ENCODE measurements at places on chromosomes 11 and 22. TPM values are rescaled to one million over a fixed set of nuclear protein-coding genes. Genes with fewer than 3 reads are reported as not detected.

THYN1 gene
- 61.4 TPM for total RNA-seq

ALDH3B2 gene
- total RNA-seq = not detected

RFPL2 gene
- not detected for total RNA-seq

OR52I1 gene
- not detected for total RNA-seq

TMEM223 gene
- 55.0 TPM for total RNA-seq

EHF gene
- 0.64 TPM for total RNA-seq

RAG2 gene
- total RNA-seq = not detected

ACRV1 gene
- total RNA-seq = not detected

TRIM49 gene
- total RNA-seq = not detected

OR1S2 gene
- not detected for total RNA-seq

FXYD2 gene
- not detected for total RNA-seq

TBX10 gene
- total RNA-seq = not detected

MPPED2 gene
- total RNA-seq = 0.13 TPM

SCGB2A2 gene
- not detected for total RNA-seq

KCNE3 gene
- total RNA-seq = 0.52 TPM

UBQLNL gene
- total RNA-seq = 0.13 TPM

P4HA3 gene
- 95.3 TPM for total RNA-seq

MISFA gene
- total RNA-seq = not detected

FOXR1 gene
- not detected for total RNA-seq

LSP1 gene
- 1.2 TPM for total RNA-seq

NRXN2 gene
- total RNA-seq = not detected

MRGPRX3 gene
- total RNA-seq = not detected

OR56A5 gene
- not detected for total RNA-seq

APOL4 gene
- 0.24 TPM for total RNA-seq

OR52B4 gene
- total RNA-seq = not detected

SLC25A45 gene
- total RNA-seq = 0.65 TPM

HEPN1 gene
- total RNA-seq = not detected

TMEM132A gene
- total RNA-seq = 158 TPM

CXCR5 gene
- not detected for total RNA-seq

LRP5 gene
- 14.9 TPM for total RNA-seq

APIP gene
- total RNA-seq = 32.7 TPM

PPM1F gene
- 25.7 TPM for total RNA-seq

MUC6 gene
- total RNA-seq = not detected

TSSK2 gene
- total RNA-seq = not detected

LINC01488 gene
- total RNA-seq = not detected

AHNAK gene
- total RNA-seq = 261 TPM

ACAD8 gene
- total RNA-seq = 20.0 TPM

BRMS1 gene
- 44.3 TPM for total RNA-seq

RASGRP2 gene
- total RNA-seq = 4.4 TPM

BAIAP2L2 gene
- 4.4 TPM for total RNA-seq

SLC36A4 gene
- 14.4 TPM for total RNA-seq

OVCH2 gene
- not detected for total RNA-seq

SLC37A2 gene
- total RNA-seq = 2.6 TPM

GRAP2 gene
- not detected for total RNA-seq

OR51E2 gene
- total RNA-seq = not detected

OR6T1 gene
- total RNA-seq = not detected

TMEM45B gene
- total RNA-seq = not detected

TUB gene
- 1.7 TPM for total RNA-seq

TEAD1 gene
- 117 TPM for total RNA-seq
